ENCODE measurements at places on chromosomes 1 and 21.

DNA sequence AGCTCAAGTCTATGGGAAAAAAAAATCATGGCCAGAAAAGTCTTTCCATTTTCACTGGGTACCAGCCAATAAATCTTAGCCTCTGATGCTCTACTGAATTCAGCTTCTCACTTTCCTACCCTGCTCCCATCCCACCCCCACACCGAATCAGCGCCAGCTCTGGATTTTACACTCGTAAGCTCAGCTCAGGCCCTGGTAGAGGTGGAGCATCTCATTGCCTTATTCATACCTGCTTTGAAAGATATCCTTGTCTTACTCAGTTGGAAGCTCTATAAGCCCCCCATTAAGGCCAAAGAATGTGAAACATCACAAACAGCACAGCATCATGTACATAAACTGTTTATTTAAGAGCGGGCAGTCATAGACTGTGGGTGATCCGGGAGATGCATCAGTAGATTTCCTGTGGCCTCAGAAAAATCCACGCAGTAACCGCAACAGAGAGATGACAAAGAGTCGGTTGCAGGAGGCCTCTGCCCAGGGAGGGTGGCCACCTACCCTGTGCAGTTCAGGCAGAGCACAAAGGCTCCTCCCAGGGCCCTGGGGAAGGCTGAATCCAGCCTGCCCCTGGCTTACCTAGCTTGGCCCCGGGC lies 36.4 kb upstream of the ETS2 start:
- peak; percentile 31 for DNase-seq

- DNase-seq, result no peak
These were observed 29.5 kb upstream of the DIP2A start for GRCh38 chr21:46428987-46429710.

DNA sequence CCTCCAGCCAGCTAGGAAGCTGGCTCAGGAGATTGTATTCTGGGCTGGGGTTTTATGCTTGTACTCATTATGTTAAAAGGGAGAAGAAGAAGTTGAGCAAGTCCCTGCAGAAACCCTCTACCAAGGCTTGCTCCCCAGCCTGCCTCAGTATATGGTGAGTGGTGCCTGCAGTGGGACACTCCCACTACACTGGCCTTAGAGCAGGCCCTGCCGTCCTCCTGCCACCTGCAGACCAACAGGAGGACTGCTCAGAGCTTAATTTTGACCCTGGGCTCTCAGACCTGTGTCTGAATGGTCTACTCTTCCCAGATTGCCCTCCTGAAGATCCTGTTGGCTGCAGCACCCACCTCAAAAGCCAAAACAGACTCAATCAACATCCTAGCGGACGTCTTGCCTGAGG lies 13.0 kb downstream of the STRIP1 start:
- no peak for DNase-seq

DNA sequence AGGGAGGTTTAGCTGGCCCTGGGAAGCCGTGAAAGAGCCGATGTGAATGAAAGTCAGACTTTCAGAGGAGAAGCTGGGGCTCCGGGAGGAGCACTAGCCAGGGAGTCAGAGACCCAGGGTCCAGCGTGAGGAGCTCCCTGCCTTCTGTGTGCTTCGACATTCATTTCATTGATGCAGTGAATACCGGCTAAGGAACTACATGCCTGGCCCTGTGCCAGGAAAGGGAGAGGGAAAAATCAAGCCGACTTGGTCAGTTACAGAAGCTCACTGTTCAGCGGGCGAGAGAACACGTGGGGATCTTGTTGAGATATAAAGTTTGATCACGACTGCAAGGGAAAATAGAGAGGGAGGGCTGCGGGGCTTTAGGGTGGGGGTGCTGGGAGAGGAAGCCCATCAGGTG lies 76.7 kb upstream of the RUNX3 start:
- DNase-seq, result no peak

- DNase-seq, result no peak
These were observed 65.6 kb downstream of the UCHL5 start for GRCh38 chr1:192993426-192994085.

GRCh38 chr1:18288722-18289121 lies 181.1 kb downstream of the IGSF21 start:
- DNase-seq, result no peak

GRCh38 chr21:41593760-41594138 lies 85.8 kb upstream of the TMPRSS2 start:
- DNase-seq, result no peak

GRCh38 chr1:219460896-219461815 lies 151.7 kb downstream of the ZC3H11B start:
- no peak for DNase-seq

GRCh38 chr1:226195144-226195543 lies 8.6 kb upstream of the ACBD3 start:
- no peak for DNase-seq

DNA sequence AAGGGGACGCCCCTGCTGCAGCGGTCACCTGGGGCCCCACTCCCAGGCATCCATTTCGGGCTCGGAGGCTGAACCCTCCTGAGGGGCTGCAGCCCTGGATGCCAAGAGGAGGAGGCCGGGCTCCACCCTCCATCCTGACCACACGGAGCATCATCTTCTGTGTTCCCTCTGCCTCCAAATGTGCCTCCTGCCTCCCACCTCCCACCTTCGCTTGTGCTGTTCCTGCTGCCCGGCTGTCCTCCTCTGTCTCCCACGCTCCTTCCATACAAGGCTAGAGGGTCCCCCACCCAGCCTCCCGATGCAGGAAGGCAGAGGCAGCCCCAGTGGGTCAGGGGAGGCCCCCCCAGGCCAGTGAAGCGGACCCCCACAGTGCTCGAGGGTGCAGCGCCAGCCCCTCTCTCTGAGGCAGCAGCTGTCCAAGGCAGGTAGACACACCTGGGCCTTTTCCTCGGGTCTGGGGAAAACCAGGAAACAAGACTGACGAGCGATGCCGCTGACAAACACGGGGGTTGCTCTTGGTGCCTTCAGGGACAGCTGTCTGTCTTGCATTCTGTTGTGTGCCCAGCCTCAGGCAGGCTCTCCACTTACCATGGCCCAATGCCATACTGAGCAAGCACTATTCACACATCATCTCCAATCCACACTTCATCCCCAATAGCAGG lies 16.8 kb upstream of the PLEKHG5 start:
- DNase-seq, result no peak

DNA sequence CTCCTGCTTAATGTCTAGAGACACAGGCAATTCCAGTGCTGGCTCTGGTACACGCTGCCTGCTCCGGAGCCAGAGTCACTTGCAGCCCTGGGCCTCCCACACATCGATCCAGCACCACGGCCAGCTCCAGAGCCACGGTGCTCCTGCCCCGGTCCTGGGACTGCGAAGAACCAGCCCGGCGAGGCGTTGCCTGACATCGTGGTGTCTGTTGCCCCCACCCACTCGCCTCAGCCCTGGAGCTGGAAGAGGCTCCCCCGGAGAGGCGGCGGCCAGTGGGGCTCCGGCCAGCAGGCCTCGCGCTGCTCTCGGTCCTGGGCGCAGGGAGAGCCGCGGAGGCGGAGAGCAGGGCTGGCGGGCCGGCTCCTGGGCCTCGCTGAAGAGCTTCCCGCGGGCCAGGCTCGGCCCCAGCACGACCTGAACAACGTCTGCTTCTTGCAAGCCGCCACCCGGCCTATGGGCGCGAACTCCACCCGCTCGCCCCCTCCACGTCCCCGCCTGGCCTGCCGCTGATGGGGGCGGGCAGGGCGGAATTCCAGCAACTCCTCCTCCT lies 364.8 kb downstream of the CEP170 start:
- no peak for DNase-seq

GRCh38 chr1:172895761-172896160 lies 155.0 kb downstream of the TNFSF18 start:
- no peak for DNase-seq

GRCh38 chr1:228494970-228495853 lies 8.0 kb downstream of the RNF187 start:
- DNase-seq, result no peak

DNA sequence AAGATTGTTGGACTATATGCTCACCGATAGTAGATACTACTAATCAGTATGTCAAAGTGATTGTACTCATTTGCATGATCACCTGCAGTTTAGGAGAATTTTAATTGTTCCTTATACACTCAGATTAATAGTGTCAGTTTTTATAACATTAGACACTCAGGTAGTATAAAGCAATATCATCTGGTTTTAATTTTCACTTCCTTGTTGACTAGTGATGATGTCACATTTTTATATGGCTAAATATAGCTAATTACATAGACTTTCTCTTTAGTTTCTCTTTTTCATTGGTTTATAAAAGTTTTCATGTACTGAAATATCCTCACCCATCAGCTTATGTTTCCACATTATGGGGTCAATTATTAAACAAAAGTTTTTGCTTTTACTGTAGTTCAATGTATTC lies 1332.4 kb upstream of the ADGRL2 start:
- DNase-seq, result no peak

DNA sequence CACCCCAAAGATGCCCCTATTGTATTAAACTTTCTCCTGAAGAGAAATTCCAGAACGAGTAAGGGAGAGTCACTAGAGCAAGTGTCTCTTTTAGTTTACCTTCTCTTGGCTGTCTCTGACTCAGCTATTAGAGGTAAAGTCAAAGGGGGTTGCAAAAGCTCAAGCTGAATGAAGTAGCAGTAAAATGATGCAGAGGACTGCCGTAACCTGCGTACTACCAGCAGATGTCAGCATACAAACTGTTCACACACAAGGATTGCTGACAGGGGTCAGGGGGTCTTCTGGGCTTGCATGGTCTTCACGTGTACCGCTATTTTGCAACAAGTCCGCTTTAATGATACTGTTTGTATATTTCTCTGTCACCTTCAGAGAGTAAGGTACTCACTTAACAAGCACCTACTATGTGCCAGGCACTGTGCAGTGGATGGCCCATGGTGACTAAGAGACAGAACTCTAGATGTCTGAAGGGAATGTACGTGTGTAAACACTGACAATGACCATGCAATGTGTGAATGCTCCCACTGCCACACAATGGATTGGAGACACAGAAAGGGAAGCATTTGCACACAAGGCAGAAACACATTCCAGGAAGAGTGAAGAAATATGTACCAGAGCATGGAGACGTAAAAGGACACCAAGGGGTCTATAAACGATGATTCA lies 34.9 kb downstream of the CHML start:
- DNase-seq, result no peak

- DNase-seq, result peak; percentile 31
These were observed 26.0 kb downstream of the MACF1 start for GRCh38 chr1:39230261-39231190.

- no peak for DNase-seq
These were observed 42.6 kb downstream of the KIRREL1 start for GRCh38 chr1:158035976-158036583.

GRCh38 chr1:117271959-117272358 lies 61.2 kb upstream of the VTCN1 start:
- DNase-seq, result no peak

DNA sequence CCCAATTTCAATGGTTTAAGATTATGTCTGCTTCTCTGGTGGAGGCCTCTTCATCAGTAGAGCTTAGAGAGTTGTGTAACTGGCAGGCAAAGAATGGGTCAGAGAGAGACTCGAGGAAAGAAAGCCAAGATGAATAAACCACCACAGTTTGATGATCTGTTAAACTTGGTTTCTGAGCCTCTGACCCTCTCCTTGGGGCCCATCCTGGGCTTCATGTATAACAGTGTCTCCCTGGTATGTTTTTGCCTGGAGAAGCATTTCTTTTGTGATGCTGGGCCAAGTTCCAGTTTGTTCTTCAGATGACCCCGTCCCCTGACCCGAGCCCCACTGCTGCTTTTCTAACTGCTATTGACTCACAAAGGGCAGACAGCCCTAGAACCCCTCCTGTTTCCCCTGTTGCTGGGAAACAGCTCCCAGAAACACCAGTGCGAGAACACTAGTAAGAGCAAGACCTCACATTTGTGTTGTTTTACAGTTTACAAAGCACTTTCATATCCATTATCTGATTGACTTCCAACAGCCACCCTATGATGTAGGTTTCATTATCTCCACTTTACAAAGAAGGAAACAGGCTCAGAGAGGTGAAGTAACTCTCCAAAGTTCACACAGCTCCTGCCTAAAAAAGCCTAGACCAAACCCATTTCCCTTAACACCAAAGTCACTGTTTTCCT lies 9.0 kb downstream of the CD2 start:
- peak; percentile 75 for DNase-seq

GRCh38 chr1:21572221-21572620 lies 63.0 kb downstream of the ALPL start:
- DNase-seq, result no peak

- DNase-seq, result no peak
These were observed 159.9 kb upstream of the AJAP1 start for GRCh38 chr1:4494558-4494957.

- no peak for DNase-seq
These were observed 10.8 kb downstream of the MCL1 start for GRCh38 chr1:150568594-150568966.

GRCh38 chr1:18940303-18941020 lies 16.0 kb downstream of the IFFO2 start:
- no peak for DNase-seq

DNA sequence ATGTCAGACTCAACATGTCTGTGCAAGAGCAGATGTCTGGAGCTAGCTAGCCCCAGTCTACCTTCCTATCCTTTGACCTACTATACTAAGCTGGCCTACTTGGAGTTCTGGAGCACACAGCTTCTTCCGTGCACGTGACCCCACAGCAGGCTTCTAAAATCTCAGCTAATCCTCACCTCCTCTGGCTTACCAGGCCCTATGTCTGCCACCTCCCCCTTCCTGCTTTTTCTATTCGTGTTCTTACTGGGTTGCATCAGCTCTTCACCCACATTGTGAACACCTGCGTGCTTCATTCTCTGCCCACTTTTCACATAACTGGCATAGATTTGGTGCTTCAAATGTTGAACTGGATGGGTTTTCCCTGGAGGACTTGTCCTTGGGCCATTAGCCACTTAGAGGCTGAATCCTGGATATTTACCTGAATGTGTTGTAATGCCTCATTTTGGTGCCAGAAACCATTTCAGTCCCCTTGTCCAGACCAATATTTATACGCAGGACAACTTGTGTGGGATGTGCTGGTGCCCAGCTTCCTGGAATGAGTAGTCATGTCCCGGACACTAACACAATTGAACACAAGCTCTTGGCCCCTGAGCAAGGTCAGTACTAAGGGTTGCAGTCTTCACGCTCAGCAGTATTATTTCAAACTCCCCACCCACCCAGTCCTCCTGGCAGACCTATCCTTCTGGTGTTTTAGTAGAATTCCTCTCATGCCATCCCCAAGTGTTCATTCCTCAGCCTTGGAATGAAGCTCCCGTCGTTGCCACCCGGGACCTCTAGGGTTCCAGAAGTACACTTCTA lies 24.0 kb downstream of the TENT5C start:
- DNase-seq, result no peak

- no peak for DNase-seq
These were observed 405.5 kb upstream of the ADAMTS5 start for GRCh38 chr21:27372381-27372780.

GRCh38 chr1:15345705-15346345 lies 63.9 kb upstream of the EFHD2 start:
- peak; percentile 84 for DNase-seq

All from activated CD4-positive, alpha-beta memory T cell treated with anti-CD3 and anti-CD28 coated beads, Interleukin-2, amount 10 ng/mL, durations not matched to agents 7 days and 5 days (primary cell).